Sigmoid colon (tissue), 7 donors: ENCODE measurements at places on chromosomes 5 and 9. TPM values are rescaled to one million over a fixed set of nuclear protein-coding genes. Genes with fewer than 3 reads are reported as not detected.

Gene GMCL2
- total RNA-seq: not detected

- H3K4me1 ChIP-seq: no peaks in the 10 kb centered on the region
- no peak overlapping the region for H3K4me3 ChIP-seq
- H3K27ac ChIP-seq: no peak overlapping the region
- DNase-seq: no peak
- H3K27me3 ChIP-seq: no peaks in the 10 kb centered on the region
- H3K36me3 ChIP-seq: no peaks in the 10 kb centered on the region
Observed at GRCh38 chr9:91885746-91886413, 64.1 kb downstream of the ROR2 start.

Gene SNCAIP
- total RNA-seq: 3.3 TPM

GRCh38 chr5:2096887-2097505, 214.3 kb upstream of the IRX4 start:
- H3K4me1 ChIP-seq: no peaks in the 10 kb centered on the region
- DNase-seq: no peak
- H3K27ac ChIP-seq: no peak overlapping the region
- H3K4me3 ChIP-seq: no peak overlapping the region
- H3K27me3 ChIP-seq: no peaks in the 10 kb centered on the region

DNA sequence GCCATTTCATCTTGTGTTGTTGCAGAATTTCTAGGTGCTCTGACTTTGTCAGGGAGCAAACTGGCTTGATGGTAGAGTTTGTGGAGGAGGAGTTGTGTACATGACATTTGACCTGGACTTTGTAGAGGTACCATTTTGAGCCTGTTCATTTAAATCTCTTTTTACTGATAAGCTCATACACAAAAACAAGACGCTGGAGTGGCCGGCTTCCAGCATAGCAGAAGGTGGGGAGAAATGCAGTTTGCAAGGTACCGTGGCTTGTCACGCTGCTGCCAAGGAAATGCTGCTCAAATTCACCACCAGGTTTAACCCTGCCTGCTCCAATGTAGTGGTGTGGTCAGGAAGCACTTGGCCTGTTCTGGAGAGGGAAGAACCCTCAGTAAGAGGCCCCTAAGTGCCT, 18.9 kb upstream of the IQGAP2 start:
- H3K4me3 ChIP-seq: no peak overlapping the region
- no peak overlapping the region for H3K27ac ChIP-seq
- no peaks in the 10 kb centered on the region for H3K4me1 ChIP-seq
- no peaks in the 10 kb centered on the region for H3K36me3 ChIP-seq

DNA sequence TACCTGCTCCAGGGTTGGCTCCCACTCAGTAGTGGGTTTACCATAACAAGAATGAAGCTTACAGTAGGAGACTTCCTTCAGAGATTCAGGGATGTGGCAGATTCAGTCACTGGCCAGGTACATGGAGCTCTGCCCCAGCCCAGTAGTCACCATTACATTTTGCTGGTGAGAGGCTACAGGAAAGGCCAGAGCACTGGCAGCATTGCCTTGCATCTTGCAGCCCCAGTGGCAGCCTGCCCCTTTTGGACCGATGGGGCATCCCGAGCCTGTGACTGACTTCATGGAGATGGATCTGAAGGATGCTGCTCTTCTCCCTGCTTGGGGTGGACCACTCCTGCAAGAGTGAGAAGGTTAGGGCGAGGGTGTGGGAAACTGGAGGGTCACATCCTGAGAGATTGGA, 16.8 kb downstream of the TAS2R1 start:
- no peak for DNase-seq
- no peak overlapping the region for H3K4me3 ChIP-seq
- H3K27ac ChIP-seq: no peak overlapping the region
- no peaks in the 10 kb centered on the region for H3K36me3 ChIP-seq
- no peaks in the 10 kb centered on the region for H3K4me1 ChIP-seq

Gene CAPSL
- not detected for total RNA-seq

DNA sequence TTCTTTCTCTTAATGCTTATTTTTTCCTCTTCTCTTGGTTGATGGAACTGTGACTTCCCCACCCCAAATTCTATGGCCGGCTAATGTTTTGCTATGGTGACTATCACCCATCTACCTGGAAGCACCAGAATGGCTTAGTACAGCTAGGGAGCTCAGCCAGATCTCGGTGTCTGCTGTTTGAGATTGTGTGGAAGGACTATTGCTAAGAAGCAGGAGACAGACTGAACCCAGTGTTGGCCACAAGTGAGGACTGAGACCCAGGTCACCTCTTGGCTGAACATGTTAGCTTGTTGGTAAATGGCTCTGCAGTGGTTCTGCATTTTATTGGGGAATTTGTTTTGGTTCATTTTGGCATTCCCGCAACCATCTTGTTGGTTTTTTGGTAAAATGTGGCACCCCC, 2.7 kb downstream of the PRRC2B start:
- H3K27ac ChIP-seq: peak overlapping the region; percentile 97
- H3K27me3 ChIP-seq: no peaks in the 10 kb centered on the region
- no peaks in the 10 kb centered on the region for H3K36me3 ChIP-seq
- H3K4me1 ChIP-seq: peaks cover 74% of the 10 kb centered on the region

- H3K36me3 ChIP-seq: no peaks in the 10 kb centered on the region
- no peak for DNase-seq
- no peaks in the 10 kb centered on the region for H3K27me3 ChIP-seq
Observed at GRCh38 chr5:89723907-89724306, 685.6 kb downstream of the CETN3 start.

Gene TAF11L11
- not detected for total RNA-seq

GRCh38 chr9:77712533-77713130, 64.5 kb upstream of the GNA14 start:
- H3K36me3 ChIP-seq: no peaks in the 10 kb centered on the region
- H3K4me1 ChIP-seq: no peaks in the 10 kb centered on the region
- peak overlapping the region; percentile 56 for H3K27ac ChIP-seq
- H3K4me3 ChIP-seq: no peak overlapping the region
- H3K27me3 ChIP-seq: no peaks in the 10 kb centered on the region
- DNase-seq: no peak

Gene IL3
- total RNA-seq: not detected

DNA sequence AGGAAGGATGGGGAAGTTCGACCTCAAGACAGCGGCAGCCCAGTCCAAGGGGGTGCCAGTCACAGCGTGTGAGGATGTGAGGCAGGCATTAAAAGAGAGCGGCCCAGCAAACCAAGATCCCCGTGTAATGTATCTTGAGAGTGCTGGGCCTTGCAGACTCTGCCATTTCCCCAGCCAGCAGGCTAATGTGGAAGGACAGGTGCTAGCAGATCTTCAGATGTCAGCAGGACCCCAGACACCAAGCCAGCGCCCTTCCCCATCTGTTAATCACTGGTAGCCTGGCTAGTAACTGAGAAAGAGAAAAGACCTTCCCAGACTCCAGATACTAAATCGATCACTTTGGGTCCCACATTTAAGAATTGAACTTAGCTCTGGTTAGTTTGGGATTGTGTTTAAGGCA, 62.2 kb downstream of the NTRK2 start:
- H3K27ac ChIP-seq: no peak overlapping the region
- H3K36me3 ChIP-seq: no peaks in the 10 kb centered on the region
- H3K4me3 ChIP-seq: no peak overlapping the region

GRCh38 chr5:151048526-151048925, 28.1 kb downstream of the GPX3 start:
- H3K27ac ChIP-seq: no peak overlapping the region
- DNase-seq: no peak

Gene SEC61B
- total RNA-seq: 62.5 TPM

Gene TUSC1
- 23.2 TPM for total RNA-seq

Gene GPRIN1
- total RNA-seq: 1.6 TPM

Gene HSPB3
- 0.68 TPM for total RNA-seq

Gene HNRNPA0
- 10.7 TPM for total RNA-seq

- no peak overlapping the region for H3K27ac ChIP-seq
- DNase-seq: no peak
- no peak overlapping the region for H3K4me3 ChIP-seq
Observed at GRCh38 chr5:168165221-168165914, 126.1 kb upstream of the WWC1 start.

Gene GFPT2
- total RNA-seq: 42.7 TPM

DNA sequence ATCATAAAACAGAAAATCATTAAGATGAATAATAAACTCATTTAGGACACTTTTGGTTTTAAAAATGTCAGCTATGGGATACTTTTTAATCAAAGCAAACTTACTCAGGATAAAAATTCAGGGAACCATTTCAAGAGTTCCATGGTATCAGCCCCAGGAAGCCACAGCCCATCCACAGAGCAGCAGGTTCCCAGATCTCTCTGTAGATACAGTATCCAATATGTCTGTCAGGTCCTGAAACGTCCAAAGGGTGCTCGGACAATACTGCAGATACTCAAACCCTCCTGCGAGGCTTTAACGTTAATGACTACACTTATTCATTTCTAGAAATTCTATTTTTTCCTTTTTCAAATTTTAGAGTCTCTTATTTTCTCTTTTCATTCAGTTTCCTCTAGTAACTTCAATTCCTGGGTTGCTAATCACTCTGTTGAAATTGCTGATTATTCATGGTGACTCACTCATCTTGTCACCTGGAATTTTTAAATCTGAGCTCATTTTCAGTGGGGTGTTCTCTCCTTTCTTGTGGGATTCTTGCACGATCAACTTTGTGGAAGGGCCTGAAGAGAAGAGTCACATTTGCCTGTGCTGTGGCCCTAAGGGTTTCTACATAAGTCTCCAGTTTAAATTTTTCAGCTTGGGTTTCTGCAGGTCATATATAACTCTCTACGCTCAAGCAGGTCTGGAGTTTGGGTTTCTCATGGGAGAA, 435.8 kb downstream of the CTNND2 start:
- H3K4me3 ChIP-seq: no peak overlapping the region
- no peaks in the 10 kb centered on the region for H3K4me1 ChIP-seq
- H3K27ac ChIP-seq: no peak overlapping the region
- no peaks in the 10 kb centered on the region for H3K27me3 ChIP-seq
- no peak for DNase-seq
- H3K36me3 ChIP-seq: no peaks in the 10 kb centered on the region

DNA sequence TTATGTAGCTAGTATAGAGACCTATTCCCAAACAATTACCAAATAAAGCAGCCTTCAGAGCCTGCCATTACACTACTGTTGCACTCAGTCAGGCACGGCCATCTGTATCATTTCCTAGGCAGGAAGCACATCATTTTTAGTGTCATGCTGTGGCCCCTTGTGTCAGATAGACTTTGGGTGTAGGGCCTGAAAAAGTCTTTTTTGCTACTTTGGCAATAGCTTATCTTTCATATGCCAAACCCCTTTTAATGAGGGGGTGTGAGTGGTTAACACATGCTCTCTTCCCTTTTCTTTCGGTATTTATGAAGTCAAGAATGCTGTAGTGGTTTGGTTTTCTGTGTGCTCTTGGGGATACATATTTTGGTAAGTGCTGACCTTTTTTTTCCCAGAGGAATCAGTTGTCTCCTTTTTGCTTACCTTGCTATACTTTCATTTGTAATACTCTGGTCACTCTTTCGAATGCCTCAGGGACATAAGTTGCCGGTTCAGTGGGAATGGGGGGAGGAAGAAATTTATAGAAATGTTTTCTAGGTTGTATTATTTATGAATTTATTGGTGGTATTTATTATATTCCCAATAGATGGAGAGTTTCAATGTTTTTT, 209.8 kb downstream of the CSNK1G3 start:
- H3K27me3 ChIP-seq: no peaks in the 10 kb centered on the region
- H3K27ac ChIP-seq: no peak overlapping the region
- no peaks in the 10 kb centered on the region for H3K4me1 ChIP-seq
- no peak for DNase-seq
- H3K4me3 ChIP-seq: no peak overlapping the region

Gene OR4F3
- total RNA-seq: not detected

Gene ADAMTS16
- total RNA-seq: 0.16 TPM

DNA sequence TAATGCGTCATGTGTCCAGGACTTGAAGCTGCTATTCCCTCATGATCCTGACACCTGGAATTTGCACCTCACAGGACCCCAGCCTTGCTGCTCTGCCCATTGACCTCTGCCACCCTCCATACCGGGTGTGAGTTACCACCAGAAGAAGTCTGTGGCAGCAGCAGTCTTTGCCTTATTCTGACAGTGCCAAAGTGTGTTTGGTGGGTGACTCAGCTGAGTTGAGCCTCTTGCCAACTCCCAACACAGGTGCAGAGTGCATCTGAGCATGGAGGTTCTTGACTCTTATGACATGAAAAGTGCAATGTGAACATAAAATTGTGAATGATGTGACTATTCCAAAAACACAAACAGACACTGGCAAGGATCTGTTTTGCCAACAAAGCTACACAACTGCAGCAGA, 1166.5 kb upstream of the CDH18 start:
- H3K27ac ChIP-seq: no peak overlapping the region
- H3K27me3 ChIP-seq: no peaks in the 10 kb centered on the region
- no peaks in the 10 kb centered on the region for H3K36me3 ChIP-seq
- H3K4me3 ChIP-seq: no peak overlapping the region

Gene MARCOL
- total RNA-seq: not detected

- H3K27me3 ChIP-seq: no peaks in the 10 kb centered on the region
- H3K36me3 ChIP-seq: no peaks in the 10 kb centered on the region
- H3K27ac ChIP-seq: no peak overlapping the region
- no peaks in the 10 kb centered on the region for H3K4me1 ChIP-seq
Observed at GRCh38 chr9:426976-427375, 212.3 kb downstream of the DOCK8 start.

Gene PCDHGB4
- total RNA-seq: 9.0 TPM

- no peak overlapping the region for H3K4me3 ChIP-seq
- H3K4me1 ChIP-seq: peaks cover 9% of the 10 kb centered on the region
- H3K27ac ChIP-seq: no peak overlapping the region
- DNase-seq: no peak
- no peaks in the 10 kb centered on the region for H3K36me3 ChIP-seq
Observed at GRCh38 chr5:108312258-108312657, 69.6 kb downstream of the FBXL17 start.

GRCh38 chr9:38360839-38361472, 31.5 kb upstream of the ALDH1B1 start:
- no peak overlapping the region for H3K4me3 ChIP-seq

DNA sequence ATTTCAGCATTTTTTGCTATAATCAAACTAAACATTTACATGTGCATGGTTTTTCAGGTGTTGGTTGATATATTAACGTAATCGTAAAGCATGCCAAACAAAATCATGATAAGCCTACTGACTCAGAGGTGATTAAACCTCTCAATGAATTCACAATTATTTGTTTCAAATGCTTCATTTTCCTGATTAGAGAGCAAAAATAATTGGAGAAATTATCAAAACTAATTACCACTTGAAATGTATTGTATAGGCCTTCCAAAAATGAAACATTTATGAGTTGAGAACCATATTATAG, 45.7 kb upstream of the JMY start:
- H3K4me1 ChIP-seq: peaks cover 39% of the 10 kb centered on the region
- no peaks in the 10 kb centered on the region for H3K27me3 ChIP-seq
- no peak overlapping the region for H3K27ac ChIP-seq
- no peak for DNase-seq

Gene PLPPR1
- total RNA-seq: not detected

DNA sequence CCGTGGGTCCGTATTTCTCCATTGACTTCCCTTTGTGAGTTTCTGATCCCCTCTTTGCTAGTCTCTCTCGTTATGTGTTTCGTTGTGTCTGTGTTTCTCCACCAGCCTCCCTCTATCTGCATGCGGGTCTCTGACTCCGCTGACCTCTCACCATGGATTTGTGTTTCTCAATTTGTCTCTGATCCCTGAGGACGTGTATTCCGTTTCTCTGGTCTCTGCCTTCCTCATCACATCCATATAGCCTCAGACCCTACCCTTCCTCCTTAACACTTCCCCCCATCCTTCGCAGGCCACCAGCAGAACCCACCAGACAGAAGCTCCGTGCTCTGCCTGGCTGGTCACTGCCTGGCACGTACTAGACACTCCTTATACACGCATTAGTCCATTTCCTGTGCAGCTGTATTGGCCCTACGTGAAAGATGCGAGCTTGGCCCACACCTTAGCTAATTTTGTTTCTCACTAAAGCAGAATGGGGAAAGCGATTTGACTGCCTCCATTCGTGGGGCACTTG, 631 bp downstream of the B4GALT7 start:
- H3K4me3 ChIP-seq: peak overlapping the region; percentile 88
- DNase-seq: no peak
- H3K27ac ChIP-seq: peak overlapping the region; percentile 88
- peaks cover 4% of the 10 kb centered on the region for H3K36me3 ChIP-seq
- H3K27me3 ChIP-seq: no peaks in the 10 kb centered on the region
